ENCODE measurements at places on chromosomes 7 and 10.

DNA sequence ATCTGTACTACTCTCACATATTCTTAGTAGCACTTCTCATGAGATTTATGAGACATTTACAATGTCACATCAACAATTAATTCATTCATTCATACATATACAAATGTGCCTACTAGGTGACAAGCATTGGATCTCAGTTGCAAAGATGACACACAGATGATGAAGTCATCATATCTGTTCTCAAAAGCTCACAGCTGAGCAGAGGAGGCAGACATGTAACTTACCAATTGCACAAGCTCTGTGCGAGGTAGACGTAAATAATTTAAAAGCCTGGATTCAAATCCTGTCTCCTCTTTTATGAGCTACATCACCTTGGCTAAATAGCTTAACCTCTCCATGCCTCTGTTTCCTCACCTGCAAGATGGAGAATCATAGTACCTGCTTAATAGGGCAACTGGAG lies 109.4 kb upstream of the FAM133B start:
- no peak for DNase-seq

GRCh38 chr7:150406312-150406566 lies 27.1 kb downstream of the ZNF775 start:
- DNase-seq, result no peak

- DNase-seq, result no peak
These were observed 30.0 kb downstream of the TACC2 start for GRCh38 chr10:122018951-122019413.

GRCh38 chr7:70000737-70001348 lies 402.6 kb downstream of the AUTS2 start:
- no peak for DNase-seq

GRCh38 chr7:135782801-135783200 lies 34.2 kb upstream of the FAM180A start:
- no peak for DNase-seq

- no peak for DNase-seq
These were observed 43.9 kb downstream of the TNS3 start for GRCh38 chr7:47537716-47538675.

DNA sequence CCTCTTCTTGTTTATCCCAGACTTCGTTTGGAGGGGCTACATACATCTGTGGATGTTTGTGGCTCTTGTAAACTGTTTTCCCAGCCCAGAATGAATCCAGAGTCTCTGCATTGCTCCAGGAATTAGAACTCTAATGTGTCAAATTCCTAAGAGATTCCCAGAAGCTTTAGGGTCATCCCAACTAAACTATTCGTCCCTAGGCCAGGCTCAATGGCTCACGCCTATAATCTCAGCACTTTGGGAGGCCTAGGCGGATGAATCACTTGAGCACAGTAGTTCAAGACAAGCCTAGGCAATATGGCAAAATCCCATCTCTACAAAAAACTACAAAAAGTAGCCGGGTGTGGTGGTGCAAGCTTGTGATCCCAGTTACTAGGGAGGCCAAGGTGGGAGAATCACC lies 28.5 kb downstream of the ARHGAP19 start:
- DNase-seq, result no peak

- no peak for DNase-seq
These were observed 76.5 kb downstream of the FAM13C start for GRCh38 chr10:59285848-59286247.

- DNase-seq, result no peak
These were observed 91.5 kb downstream of the FAM53B start for GRCh38 chr10:124652701-124653100.

DNA sequence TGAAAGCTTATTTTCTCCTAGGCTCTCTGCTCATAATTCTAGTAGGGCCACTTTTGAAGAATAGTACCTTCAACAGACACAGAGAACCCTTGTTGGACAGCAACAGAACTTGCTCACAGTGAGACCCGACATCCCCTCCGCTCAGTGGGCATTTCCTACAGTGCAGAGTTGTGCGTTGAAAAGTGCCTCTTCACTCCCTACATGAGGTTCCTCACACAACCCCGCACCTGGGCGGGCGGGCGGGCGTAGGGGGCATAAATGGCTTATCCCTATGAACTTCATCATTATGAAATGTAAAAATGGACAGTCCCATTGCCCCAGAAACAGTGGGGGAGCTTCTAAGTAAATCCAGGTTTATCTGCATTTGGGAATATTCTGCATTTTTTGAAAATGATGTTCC lies 174.9 kb downstream of the MGMT start:
- no peak for DNase-seq

DNA sequence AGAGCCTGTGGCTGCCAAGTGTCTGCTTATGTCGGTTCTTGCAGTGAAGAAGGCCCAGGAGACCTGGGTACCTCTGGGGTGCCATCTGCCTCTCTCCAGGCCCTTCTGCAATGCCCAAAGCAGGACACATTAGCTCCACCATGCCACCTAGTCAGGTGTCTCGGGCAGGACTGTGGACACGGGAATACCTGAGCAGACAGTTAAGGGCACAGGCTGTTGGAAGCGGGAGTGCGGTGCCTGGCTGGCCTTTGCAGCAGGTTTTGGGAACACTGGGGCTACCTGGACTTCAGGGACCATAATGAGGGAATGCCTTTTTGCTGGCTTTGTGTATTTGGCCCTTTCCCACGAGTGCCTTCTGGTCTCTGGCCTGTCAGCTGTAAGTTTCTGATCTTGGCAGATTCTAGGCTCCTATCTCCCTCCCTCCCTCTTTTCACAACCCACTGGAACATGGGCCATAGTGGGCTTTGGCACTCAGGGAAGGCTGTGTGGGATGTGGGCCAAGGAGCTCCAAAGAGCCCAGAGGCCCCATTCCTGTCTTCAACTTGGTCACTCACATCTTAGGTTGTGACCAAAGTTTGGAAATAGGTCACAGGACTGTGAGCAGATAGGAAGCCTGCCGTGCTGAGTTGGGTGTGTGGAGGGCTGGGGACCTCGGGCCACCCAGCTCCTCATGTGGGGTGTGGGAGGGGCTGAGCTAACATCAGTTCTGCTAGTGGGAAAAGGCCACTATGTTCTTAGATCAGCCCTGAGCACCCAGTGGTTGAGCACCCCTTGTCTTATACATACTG lies 41.5 kb upstream of the CXCL12 start:
- no peak for DNase-seq

- DNase-seq, result no peak
These were observed 69.7 kb downstream of the CELF2 start for GRCh38 chr10:11087372-11087771.

DNA sequence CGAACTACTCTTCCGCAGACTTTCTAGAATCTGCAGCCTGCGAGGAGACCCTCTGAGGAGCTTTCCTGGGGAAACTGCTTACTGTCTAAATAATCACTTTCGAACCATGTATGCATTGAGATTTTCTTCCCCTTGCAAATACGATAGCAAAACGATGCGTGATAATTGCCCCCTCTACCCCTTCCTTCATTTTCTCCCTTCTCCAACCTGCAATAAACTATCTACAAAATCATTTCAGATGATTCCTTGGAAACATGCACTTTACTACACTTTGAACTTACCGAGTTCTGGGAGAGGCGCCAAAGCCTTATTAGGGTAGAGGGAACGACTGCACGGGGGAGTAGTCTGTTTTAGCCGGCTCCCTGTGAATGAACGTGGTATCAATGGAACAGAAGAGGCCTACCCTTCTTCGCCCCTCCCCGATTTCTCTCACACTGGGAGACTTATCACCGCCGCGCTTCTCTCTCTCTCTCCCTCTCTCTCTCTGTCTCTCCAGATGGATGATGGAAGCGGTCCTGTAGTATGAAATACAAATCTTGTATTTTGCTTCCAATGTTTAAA lies at the start of gene FGFBP3:
FGFBP3 (minus strand) TSS at position 370 of the 561 bp plus-strand sequence. CDS start 517 bp downstream, outside the sequence.
- DNase-seq, result no peak

GRCh38 chr7:20151708-20152456 lies 65.3 kb downstream of the MACC1 start:
- no peak for DNase-seq

- DNase-seq, result no peak
These were observed 127.4 kb upstream of the INHBA start for GRCh38 chr7:41830271-41830670.

DNA sequence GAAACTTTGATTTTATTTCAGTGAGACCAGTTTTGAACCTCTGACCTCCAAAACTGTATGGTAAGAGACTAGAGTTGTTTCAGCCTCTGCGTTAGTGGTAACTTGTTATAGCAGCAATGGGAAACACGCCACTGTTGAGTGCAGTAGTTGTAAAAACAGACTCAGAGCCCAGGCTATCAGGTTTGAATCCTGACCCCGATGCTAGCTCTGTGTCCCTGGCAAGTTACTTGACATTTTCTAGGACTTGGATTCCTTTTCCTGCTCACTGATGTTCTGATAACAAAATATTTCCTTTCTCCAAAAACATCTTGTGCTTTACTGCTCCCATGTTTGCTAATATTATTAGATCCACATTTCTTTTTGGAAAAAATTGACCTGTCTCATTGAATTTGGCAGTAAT lies 131.0 kb downstream of the PLXDC2 start:
- DNase-seq, result no peak

GRCh38 chr10:11213137-11213536 lies 195.5 kb downstream of the CELF2 start:
- DNase-seq, result no peak

DNA sequence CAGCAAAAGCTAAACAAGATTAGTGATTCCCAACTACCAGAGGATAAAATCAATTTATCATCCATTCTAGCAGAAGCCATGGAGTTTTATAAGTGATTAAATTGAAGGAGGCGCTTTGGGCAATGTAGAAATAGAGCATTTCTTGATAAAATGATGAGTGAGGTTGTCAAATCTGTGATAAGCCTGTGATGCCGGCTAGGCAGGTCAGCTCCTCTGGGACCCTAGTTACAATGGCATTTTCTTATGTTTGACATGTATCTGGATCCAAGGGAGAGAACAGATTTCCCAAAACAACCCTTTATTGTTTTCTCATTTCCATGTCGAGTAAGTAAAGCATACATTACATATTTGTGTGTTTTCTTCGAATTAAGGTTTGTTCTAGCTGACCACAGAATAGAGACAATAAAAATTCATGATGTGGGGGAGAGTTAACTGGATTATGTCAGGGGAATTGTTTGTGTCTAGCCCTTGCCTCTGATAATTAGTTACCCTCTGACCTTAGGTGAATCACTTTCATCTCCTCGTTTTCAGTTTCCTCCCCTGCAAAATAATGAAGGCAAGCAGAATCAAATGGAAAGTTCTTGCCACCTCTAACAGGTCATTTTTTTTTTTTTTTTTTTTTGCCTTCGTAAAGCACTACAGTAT lies 378.5 kb downstream of the CNTNAP2 start:
- no peak for DNase-seq

DNA sequence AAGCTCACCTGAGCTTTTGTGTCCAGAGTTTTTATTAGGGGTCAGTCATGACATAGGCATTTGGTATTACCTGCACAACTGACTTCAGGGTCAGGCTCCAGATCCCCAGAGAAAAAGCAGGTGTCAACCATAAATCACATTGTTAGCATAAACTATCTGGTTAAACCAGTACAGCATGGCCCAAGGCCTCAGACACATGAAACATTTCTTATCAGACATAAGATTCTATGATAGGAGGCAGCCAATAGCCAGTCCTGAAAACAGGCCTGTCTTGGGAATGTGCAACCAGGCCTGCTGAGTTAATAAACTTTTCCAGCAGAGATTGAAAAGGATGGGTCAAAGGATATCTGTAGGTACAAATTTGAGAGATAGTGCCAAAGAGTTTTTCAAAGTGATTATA lies 116.1 kb downstream of the TPST1 start:
- no peak for DNase-seq

GRCh38 chr10:73207883-73208282 lies 39.2 kb downstream of the DNAJC9 start:
- no peak for DNase-seq

DNA sequence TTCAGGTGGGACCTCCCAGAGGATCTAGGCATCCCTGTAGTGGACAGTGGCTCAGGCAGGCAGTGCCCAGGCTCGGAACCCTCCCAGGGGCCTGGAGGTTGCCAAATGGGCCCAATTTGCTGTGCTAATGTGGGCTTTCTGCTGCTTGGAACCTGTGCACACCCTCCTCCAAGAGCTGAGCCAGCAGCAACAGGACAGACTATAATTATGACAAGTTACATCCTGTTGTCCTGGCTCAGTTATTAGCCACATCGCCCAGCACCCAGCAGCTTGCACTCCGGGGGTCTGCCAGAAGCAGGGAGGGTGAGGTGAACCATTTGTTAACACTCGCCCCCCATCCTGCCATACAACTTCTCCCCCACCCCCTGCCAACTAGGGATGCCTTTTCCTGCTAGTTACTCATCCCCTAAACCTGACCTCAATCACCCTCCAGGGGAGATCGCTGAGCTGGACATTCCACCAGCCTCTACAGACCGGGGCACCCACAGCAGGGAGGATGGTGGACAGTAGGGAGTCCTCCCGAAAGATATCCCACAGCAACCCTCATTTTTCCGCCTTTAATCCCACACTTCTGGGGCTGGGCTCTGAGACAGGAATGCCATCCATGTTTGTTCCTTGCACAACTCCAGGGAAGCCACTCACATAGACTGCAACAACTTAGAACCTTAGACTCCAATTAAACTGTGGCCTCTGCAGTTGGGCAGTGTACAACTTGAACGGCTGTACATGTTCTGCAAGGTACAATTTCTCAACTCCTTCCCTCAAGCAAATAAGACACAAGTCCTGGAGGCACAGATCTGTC lies 7.9 kb upstream of the MYL10 start:
- DNase-seq, result no peak

DNA sequence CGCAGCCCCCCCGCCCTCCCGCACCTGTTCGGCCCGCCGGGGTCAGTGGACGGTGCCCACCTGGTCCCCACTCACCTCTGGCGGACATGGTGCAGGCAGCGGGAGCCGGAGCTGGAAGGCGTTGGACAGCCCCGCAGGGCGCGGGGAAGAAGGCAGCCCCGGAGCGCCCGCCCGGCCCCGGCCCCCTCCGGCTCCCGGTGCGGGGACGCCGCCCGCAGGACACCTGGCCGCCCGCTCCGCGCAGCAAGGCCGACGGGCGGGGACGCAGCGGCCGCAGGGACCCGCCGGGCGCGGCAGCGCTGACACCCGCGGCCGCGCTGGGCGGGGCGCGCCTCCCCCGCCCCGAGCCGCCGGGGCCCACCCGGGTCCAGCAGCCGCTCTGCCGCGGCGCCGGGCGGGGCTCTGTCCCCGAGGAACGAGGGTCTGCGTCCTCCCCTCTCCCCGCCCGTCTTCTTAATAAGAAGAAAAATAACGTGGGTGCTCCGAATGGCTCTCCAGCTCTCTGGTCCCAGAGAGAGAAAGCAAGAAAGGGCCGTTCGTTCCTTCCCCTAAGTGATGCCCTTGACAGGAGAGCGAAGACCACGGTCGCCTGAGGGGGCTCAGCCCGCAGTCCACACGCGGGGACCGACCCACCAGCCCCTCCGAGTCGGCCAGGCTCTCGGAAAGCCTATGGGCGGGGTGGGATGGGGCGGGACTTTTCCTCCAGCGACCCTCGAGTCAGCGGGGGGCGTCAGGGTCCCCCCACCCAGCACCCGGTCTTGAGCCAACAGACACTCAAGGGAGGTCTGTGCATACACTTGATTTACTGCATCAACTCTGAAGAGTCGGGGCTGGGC lies 53.4 kb upstream of the FHIP2A start:
- DNase-seq, result no peak

GRCh38 chr10:35135861-35136260 lies 9.2 kb downstream of the CREM start:
- no peak for DNase-seq
